ENCODE measurements at places on chromosomes 3 and 15.

GRCh38 chr3:17469954-17470353 is 272.5 kb downstream of the TBC1D5 start:
- no peak for DNase-seq

DNA sequence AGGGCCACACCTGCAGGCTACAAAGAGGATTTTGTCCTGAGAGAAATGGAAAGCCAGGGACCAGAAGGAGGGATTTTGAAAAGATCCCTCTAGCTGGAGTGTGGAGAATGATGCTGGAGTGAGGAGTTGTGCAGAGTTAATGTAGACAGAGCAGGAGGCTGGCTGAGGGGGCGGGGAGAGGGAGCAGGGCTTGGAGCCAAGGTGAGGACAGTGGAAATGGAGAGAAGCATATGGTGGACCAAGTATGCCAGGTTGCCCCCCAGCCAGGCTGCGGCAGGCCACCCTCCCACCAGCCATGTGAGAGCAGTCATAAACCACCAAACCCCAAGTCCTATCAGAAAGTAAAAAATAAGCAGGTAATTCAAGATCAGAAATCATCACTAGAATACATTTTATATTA is 14.7 kb downstream of the RARRES1 start:
- no peak for DNase-seq

DNA sequence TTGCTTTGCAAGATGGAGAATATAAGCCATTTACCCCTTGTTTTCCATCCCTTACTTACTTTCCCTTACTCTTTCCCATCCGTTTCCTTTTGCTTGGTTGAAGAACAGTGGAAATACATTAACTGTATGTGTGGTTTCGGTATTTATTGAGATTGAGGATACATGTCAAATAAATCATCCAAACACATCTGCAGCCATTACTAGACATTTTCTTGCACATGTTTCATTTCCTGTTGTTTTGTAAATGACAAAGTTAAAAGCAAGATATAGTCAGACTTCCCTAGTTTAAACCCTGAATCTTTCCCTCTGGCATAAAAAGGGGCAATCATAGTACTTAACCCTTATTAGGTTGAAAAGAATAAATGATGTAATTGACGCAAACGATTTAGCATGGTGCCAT is 82.1 kb upstream of the BCHE start:
- no peak for DNase-seq

DNA sequence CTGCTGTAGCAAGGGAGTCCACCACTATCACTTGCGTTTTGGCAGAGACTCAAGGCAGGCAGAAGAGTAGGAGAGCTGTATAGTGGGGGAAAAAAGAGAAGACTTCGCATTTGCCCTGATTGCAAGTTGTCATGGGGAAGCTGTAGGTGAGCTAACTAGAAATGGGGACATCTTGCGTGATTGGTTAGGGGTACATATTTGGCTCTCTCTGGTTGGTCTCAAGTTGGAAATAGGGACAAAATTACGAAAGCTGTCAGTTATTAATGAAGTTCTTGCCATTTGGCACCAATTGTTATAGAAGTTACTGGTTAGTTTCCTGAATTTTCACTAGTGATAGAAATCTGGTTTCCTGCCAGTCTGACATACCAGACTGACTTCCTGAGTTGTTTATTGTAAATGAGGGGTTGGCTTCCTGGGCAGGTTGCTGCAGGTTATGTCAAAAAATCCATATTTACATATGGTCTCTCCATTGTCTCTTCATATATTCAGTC is 8.2 kb upstream of the SENP7 start:
- DNase-seq: no peak

DNA sequence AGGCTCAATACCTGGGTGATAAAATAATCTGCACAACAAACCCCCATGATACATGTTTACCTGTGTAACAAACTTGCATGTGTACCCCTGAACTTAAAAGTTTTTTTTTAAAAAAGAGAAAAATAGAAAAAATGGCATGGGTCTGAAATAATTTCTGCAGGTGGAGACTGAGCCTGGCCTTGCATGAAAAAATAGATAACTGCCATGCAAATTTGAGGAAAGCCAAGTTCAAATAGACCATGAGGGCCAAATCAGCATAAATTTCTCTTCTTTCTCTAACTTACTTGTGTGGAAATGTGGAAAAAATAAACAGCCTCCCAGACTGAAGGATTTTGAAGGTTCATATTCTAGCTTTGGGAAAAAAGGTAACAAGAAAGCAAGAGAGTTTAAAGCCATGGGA is 744 bp upstream of the ACKR4 start:
- DNase-seq: no peak

- no peak for DNase-seq
Measured at GRCh38 chr3:46110701-46111493, 83.6 kb upstream of the XCR1 start.

- no peak for DNase-seq
Measured at GRCh38 chr15:58487041-58487723, 55.4 kb downstream of the LIPC start.

DNA sequence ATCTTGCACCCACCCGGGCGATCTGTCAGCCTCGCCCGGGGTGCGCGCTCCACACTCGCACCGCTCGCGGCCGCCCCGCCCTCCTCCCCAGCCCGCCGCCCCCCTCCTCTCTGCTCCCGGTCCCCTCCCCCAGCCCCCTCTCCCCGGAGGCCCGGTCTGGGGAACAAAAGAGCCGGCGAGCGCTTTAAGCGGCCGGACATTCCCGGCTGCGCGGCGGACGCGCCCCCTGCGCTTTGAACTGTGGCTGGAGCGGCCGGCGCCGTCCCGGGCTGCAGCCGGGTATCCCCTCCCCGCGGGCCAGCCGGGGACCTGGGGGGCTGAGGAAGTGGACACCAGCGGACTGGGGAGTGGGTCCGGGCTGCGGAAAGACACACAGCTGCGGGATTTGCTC is at the start of gene IGDCC3:
IGDCC3 (minus strand) TSS at position 27 of the 391 bp plus-strand sequence. CDS start 214 bp downstream, outside the sequence.
- no peak for DNase-seq

DNA sequence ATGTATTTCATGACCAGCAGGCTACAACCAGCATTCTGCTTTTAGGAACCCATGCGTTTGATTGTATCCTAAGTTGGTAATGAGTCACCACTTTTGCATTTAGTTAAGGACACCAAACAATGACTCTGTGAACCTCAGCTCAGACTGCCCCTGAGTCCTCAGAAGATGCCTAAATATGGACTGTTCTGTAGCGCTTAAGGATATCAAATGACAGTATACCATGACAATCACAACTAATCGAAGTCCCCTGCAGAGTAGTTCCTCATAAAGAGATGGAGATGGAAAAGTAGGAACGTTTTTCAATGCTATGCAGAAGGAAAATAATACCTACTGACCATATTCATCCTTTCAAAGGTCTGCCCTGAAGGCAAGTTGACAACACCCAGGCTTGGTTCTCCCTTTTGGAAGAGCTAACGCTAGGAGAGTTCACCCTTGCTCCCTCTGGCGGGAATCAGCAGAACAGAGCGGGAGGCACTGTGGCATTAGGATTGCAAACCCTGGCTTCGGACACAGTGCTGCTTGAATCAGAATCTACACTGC is 508.6 kb downstream of the FHIT start:
- DNase-seq: no peak

DNA sequence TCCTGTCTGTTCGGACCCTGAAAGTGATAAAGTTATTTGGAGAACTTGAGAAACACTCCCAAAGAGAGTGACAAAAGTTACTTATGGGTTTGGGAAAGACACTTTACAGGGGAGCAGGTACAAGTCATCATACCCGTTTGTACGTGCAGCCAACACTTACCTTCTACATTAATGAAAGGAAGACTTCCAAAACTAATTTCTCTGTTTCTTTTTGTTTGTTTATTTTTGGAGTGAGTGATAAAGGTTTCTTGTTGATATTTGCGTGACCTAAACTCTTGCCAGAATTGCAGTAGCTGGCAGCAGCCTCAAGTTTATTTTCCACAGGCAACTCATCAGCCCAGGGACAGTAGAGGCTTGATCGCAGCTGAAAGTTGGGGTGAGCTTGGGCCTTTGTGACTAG is 8.4 kb downstream of the ABHD2 start:
- no peak for DNase-seq

GRCh38 chr15:81254277-81254915 is 57.7 kb downstream of the IL16 start:
- no peak for DNase-seq

Measured in SW 1271 (cell line).